ENCODE measurements at places on chromosomes 4 and X.

DNA sequence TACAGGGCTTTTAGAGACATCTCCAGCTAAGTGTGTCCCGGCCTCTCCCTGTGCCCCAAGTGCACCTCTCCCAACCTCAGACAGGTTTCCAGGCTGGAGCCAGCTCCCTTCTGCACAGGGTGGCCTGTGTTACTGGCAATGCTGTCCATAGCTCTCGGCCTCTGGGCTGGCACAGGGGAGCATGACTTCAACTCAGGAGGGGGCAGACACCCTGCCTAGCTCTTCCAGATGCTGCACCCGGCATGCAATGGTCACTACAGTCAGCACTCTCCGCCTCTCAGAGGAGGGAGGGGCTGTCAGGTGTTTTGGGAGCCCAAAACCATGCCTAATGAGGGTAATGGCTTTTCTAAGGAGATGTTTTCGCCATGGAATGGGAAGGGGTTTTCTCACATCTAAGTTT lies 2.4 kb upstream of the IRAK1 start:
- H3K36me3 ChIP-seq = no peaks in the 10 kb centered on the region
- no peaks in the 10 kb centered on the region for H3K27me3 ChIP-seq
- no peaks in the 10 kb centered on the region for H3K4me1 ChIP-seq
- no peak for DNase-seq
- no peak overlapping the region for H3K27ac ChIP-seq

GRCh38 chr4:76732246-76732645 lies 165.7 kb downstream of the SOWAHB start:
- H3K27ac ChIP-seq = no peak overlapping the region
- no peak overlapping the region for H3K4me3 ChIP-seq

DNA sequence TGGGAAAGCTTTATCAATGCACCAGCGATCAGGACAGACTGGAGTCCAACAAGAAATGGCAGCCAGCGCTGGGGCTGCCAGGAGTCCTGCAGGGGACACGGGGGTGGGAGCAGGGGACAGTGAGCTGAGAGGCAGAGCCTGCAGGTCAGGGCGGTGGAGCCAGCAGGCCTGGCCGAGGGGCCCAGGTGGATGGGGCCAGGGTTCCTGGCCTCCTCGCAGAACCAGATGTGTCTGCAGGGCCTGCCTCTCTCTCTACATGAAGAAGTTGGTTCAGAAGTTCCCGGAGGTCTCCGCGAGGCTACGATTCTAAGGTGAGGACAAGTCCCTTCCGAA lies 63.6 kb downstream of the CPZ start:
- no peaks in the 10 kb centered on the region for H3K4me1 ChIP-seq
- H3K27ac ChIP-seq = no peak overlapping the region
- DNase-seq = no peak
- H3K4me3 ChIP-seq = no peak overlapping the region

- H3K4me3 ChIP-seq = no peak overlapping the region
- no peak for DNase-seq
- no peaks in the 10 kb centered on the region for H3K4me1 ChIP-seq
- H3K27me3 ChIP-seq = no peaks in the 10 kb centered on the region
- H3K27ac ChIP-seq = no peak overlapping the region
Observed at GRCh38 chr4:7652451-7652881, 217.7 kb upstream of the PSAPL1 start.

GRCh38 chr4:105989485-105990242 lies 94.4 kb downstream of the NPNT start:
- no peaks in the 10 kb centered on the region for H3K36me3 ChIP-seq
- H3K4me1 ChIP-seq = no peaks in the 10 kb centered on the region
- no peak for DNase-seq
- H3K27ac ChIP-seq = no peak overlapping the region

GRCh38 chr4:79626611-79627010 lies 218.6 kb upstream of the GK2 start:
- no peaks in the 10 kb centered on the region for H3K36me3 ChIP-seq
- no peak for DNase-seq
- no peaks in the 10 kb centered on the region for H3K27me3 ChIP-seq
- H3K4me1 ChIP-seq = no peaks in the 10 kb centered on the region
- no peak overlapping the region for H3K27ac ChIP-seq
- no peak overlapping the region for H3K4me3 ChIP-seq

DNA sequence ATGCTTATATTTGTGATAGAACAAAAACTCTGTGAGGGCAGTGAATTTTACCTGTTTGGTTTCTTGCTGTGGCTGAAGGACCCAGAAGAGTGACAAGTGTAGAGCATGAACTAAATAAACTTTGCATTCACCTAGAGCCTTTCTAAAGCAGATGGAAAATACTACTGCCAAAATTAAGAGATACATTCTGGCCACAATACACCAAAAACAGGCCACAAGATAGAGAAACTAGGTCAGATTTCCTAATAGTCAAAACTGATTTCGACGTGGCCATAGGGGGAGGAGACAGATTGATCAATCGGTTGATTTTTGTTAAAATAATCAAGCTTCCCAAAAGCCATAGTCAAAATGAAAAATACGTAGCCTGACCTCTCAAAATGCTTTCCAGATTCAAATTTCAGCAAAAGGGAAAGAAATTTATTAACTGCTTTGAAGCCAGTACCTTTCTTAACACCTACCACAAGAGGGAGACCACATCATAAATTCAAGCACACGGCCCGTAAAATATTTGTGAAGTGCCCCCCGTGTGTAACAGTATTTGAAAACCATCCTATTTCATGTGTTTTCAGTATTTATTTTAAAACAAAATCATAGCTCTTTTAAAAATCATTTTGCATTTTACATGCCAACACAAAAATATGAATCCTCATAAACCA lies 132.4 kb downstream of the CORIN start:
- no peaks in the 10 kb centered on the region for H3K36me3 ChIP-seq
- peaks cover 3% of the 10 kb centered on the region for H3K27me3 ChIP-seq
- H3K27ac ChIP-seq = no peak overlapping the region
- H3K4me1 ChIP-seq = no peaks in the 10 kb centered on the region
- no peak overlapping the region for H3K4me3 ChIP-seq

- H3K27ac ChIP-seq = no peak overlapping the region
- DNase-seq = no peak
- no peaks in the 10 kb centered on the region for H3K27me3 ChIP-seq
- no peaks in the 10 kb centered on the region for H3K36me3 ChIP-seq
- H3K4me3 ChIP-seq = no peak overlapping the region
- no peaks in the 10 kb centered on the region for H3K4me1 ChIP-seq
Observed at GRCh38 chrX:152157042-152157441, 18.7 kb upstream of the MAGEA10 start.

DNA sequence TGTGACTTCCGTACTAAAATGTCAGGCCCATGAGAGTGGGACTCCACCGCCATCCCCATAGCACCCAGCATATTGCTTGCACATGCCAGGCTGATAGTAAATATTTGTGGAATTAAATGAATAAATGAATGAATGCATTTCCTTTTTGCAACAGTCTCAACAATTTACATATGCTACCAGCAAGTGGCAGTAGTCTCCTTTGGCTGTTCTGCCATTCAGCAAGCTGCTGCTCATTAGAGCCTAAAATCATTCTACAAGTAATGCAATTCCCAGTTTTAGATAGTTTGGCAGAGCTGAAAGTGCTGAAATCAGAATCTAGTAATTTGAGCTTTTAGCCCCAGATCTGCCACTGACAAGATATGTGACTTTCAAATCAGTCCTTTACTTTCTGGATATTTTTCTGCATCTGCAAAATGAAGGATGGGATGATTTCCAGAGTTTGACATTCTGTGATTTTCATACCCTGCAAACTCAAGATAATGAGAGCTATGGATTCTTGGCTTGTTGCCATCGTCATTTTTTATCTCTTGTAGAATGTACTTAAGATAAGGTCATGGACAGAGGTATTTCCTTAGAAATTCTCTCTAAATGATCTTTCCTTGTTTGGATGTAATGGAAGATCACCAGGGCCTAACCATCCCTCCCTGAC lies 35.7 kb upstream of the INTS6L start:
- no peak overlapping the region for H3K4me3 ChIP-seq
- no peaks in the 10 kb centered on the region for H3K4me1 ChIP-seq
- DNase-seq = peak; percentile 47
- H3K36me3 ChIP-seq = no peaks in the 10 kb centered on the region
- H3K27ac ChIP-seq = no peak overlapping the region

DNA sequence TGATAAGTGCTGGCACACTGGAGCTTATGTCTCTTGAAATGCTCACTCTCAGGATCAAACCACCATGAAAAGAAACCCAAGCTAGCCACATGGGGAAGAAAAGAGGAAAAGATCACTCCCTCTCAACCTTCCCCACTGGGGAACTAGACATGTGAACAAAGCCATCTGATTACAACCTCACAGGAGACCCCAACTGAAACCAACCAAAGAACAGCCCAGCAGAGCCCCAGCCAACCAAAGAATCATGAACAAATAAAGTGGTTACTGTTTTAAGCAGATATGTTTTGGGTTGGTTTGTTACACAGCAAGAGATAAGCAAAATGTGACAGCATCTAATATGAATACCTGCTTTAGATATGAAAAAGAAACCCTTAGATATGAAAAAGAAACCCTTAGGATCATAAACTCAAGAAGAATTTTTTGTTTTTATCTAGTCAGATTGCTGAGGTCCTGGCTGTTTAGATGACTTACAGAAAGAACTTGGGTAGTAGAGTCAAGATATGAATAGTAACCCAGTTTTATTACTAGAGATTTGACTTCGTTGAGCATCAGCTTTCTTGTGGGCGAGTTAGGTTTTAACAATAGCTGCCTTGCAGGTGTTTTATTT lies 23.7 kb upstream of the TLR7 start:
- H3K27me3 ChIP-seq = no peaks in the 10 kb centered on the region
- H3K4me1 ChIP-seq = no peaks in the 10 kb centered on the region
- H3K36me3 ChIP-seq = no peaks in the 10 kb centered on the region
- no peak overlapping the region for H3K27ac ChIP-seq
- DNase-seq = no peak

DNA sequence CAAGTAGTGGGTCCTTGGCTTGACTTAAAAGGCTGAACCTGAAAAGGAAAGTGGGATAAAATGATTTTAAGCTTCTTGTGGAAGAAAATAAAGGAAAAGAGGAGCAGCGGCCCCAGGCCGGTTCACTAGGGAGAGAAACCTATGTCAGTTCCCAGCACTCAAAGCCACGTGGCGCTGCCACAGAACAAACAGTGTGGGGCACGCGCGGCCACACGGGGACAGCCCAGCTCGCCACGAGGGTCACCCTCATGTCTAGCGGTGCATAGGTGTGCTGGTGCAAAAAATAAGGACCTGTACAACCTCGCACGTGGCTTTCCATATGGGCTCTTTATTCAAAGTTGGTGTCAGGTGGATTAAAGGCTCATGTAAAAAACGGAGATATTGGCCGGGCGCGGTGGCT lies 17.1 kb downstream of the MSANTD1 start:
- H3K27me3 ChIP-seq = no peaks in the 10 kb centered on the region
- H3K36me3 ChIP-seq = no peaks in the 10 kb centered on the region
- no peak overlapping the region for H3K4me3 ChIP-seq
- no peak overlapping the region for H3K27ac ChIP-seq
